ENCODE measurements at places on chromosomes 6 and 20. TPM values are rescaled to one million over a fixed set of nuclear protein-coding genes. Genes with fewer than 3 reads are reported as not detected.
A peak's percentile ranks its signal among the peaks of the same experiment; 100 is the strongest.

Gene DPPA5
- not detected for polyA plus RNA-seq

Gene ULBP1
- 0.47 TPM for polyA plus RNA-seq

Gene B3GAT2
- not detected for polyA plus RNA-seq

Gene ADAM33
- polyA plus RNA-seq = 4.1 TPM

- no peak for DNase-seq
These were observed 46.7 kb upstream of the CLIC5 start for GRCh38 chr6:46062312-46062711.

GRCh38 chr20:34515484-34516246 lies 557 bp upstream of the DYNLRB1 start:
- peak; percentile 88 for DNase-seq

- no peak for DNase-seq
These were observed 41.0 kb upstream of the RAB23 start for GRCh38 chr6:57262901-57263694.

DNA sequence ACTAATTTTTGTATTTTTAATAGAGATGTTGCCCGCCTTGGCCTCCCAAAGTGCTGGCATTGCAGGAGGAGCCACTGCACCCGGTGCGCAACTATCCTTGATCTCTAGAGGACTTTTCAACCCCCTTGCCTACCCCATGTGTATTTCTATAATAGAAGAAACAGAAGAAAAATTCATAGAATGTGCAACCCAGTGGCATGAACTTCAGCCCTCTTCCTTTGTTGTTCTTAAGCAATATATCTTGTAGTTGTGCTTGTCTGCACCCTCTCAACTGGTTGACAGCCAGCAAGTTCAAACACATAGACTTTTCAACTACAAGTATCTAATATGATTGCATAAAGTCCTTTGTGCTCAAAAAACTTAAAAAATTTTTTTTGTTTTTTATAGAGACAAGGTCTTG lies 72.3 kb upstream of the NCOA3 start:
- no peak for DNase-seq

DNA sequence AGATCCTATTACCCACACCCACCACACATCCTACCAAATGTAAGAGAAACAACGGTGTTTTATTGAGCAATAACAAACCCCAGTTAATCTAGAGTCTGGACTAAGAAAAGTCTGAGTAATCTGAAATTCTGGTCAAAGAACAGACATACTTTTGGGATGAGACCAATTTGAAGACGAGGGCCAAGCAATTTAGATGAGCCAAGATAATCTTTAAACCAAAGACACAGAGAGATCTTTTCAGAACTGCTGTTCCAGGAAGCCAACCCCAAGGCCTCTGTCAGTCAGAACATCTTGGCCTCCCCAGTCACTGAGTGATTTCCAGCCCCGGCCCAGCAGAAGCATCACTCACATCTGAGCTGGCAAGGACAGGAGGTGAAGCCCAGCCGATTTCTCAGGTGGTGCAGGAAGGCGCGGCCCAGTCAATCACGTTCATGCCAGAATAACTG lies 118.5 kb upstream of the SYNDIG1 start:
- DNase-seq = no peak

DNA sequence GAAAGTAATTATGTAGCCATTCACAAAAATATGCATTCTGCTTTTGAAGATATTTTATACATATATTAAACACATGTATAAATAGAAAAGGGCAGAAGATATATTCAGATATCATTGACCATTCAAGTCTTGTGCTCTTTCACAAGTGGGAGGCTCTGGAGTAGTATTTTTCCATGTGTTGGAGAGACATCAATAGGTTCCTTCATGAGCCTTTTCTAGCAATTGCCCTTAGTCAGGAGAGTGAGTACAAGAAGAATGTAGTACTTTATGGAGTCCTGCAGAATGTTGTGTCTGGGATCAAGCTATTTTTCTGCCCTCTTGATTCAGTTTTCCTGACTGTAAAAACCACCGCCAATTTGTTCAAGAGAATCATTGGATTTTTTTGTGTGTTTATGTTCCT lies 117.9 kb downstream of the LRRC1 start:
- no peak for DNase-seq

DNA sequence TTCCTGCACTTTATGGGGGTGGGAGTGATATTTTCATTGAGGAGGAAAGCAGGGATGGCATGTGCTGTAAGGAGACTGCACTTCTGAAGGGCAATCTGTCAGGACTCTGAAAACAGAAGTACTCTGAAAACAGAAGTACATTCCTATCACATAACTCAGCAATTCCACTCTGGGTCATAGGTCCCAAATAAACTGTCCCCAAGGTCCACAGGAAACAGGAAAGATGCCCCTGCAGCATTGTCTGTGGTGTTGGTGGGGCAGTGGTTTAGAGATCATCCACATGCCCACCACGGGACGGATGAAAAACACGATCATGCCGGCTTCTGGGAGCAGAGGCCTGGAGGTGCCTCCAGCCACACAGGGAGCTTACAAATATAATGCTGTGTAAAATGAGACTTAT lies 150.3 kb downstream of the OTOR start:
- DNase-seq = no peak

GRCh38 chr6:32554116-32554965 lies 24.3 kb upstream of the HLA-DRB5 start:
- DNase-seq = peak; percentile 51

- no peak for DNase-seq
These were observed 4.6 kb downstream of the PTPRK start for GRCh38 chr6:128515550-128516513.

DNA sequence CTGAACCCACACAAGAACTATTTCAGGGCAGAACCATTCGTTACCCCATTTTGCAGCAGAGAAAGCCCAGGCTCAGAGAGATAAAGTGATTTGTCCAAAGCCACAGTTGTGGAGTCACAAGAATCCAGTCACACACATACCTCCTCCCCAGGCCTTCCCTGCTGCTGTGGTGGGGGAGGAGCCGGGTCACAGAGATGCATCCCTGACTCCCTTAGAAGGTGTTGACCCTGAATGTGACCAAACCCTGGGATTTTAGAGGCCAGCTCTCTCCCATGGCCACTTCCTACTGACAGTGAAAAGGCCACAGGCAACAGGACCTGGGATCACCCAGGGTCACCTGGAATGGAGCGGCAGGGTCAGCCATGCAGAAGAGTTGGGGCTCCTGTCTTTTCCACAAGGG lies 48.6 kb downstream of the CHMP4B start:
- DNase-seq = no peak

- peak; percentile 36 for DNase-seq
These were observed 127.4 kb upstream of the FAM83B start for GRCh38 chr6:54719131-54719530.

- no peak for DNase-seq
These were observed 499.6 kb upstream of the SULF2 start for GRCh38 chr20:48284837-48285236.

- DNase-seq = no peak
These were observed 11.3 kb upstream of the RBM24 start for GRCh38 chr6:17269840-17270239.

DNA sequence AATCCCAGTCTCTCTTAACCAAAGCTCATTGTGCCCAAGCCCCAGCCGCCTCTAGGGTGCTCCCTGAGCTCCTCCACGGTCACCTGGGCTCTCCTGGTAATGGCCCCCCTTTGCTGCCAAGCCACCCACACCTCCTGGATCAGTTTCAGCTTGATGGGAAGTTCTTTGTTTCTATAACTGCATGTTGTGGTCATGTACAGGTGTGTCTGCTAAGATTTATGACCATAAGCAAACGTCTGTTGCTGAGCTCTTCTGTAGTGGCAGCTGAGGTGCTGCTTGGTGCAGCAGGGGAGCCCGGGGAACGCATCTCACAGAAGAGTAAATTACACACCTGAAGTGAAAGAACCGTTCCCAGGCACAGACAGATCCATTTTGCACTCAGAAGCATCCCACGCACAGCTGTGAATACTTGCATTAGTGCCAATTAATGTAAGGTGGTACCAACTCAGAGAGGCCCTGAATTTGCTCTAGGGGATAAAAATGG lies 194.6 kb upstream of the ARID1B start:
- no peak for DNase-seq

DNA sequence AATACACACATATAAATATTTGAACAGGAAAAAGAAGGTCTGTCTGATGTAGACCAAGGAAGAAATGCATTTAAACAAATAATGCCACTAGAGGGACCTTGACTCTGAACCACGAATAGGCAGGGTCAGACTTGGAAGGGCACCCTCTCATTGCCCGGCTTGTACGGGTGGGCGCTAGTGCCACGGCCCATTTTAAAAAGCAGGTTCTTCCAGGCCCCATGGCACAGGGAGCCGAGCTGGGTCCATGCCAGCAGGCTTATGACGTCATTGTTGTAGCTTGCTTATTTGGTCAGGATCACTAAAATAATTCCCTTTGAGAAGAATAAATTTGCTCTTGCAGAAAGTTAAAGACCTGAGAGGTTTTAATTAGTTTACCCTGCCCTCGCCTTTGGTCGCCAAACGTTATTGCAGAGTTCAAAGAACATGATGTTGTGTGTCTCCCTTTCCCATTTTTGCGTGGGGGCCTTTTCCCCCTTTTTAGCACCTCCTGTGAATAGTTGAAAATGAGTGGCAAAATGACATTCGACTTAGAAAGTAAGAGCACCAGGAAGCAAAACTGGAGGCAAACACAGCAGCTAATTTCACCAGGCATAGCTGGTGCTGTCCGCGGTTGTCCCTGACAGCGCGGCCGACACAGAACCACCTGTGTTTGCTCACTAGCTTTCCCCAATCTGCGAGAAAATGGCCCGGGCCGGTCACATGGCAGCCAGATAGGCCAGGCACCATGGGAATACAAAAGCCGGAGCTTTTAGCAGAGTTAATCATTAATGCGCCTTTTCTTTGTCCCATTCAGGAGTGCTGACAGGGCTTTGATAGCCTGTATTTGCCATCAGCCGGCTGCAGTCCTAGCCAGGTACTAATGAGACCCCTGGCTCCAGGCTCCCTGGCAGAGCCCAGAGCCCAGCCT lies 93.8 kb downstream of the FOXA2 start:
- peak; percentile 90 for DNase-seq

DNA sequence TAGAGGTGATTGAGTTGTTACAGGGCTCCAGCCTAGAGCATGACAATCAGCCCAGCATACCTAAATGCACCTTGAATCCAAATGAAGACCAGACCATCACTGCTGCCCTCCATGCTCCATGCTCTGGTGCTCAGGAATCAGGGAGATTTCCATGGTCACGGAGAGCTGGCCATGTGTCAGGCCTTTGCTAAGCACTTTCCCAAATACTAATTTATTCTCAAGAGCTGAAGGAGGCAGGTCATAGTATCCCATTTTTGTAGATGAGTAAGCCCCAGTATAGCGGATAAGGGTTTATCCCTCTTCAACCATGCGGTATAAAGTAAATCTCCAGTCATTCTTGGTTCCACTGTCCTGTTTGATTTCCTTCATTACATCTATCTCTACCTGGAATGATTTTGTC lies 240.8 kb downstream of the TFAP2A start:
- DNase-seq = peak; percentile 36

Measured in kidney (tissue), 22 donors.